ENCODE measurements at places on chromosomes 5 and 9.

- no peak for DNase-seq
Measured at GRCh38 chr9:94625835-94626234, 13.5 kb downstream of the FBP1 start.

GRCh38 chr5:171453056-171453725 is 33.7 kb downstream of the FGF18 start:
- no peak for DNase-seq

GRCh38 chr5:137648361-137648760 is 87.5 kb downstream of the KLHL3 start:
- no peak for DNase-seq

DNA sequence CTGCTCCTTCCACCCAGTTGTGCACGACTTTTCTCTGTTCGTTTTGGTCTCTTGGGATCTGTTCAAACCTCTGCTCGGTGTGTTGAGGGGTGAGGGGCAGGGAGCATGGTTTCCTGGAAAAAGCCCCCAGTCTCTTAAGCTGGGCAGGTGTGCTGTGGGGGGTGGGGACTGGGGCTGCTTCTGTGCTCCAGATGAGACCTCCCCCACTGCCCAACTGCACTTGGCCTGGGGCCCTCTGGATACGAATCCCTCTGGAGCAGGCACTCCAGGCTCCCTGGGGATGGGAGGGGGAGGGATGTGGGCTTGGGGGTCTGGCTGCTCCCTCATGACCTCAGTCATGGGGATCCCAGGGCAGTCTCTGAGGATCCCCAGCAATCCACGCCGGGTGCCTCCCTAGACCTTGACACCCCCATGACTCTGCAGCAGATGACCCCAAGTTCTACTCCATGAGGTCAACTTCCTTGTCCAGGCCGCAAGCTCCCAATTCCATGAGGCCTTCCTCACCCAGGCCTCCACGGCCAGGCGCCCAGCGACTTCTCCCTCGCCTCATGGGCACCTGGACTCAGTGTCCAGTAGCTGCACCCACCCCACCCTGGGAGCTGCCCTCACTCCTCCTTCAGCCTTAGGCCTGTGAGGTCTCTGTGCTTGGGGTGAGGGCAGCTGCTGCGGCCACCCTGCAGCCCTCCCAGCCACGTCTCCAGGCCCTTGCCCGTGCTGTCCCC is 5.9 kb upstream of the AHRR start:
- no peak for DNase-seq

- DNase-seq, result no peak
Measured at GRCh38 chr9:14766299-14766698, 43.8 kb upstream of the CER1 start.

GRCh38 chr9:110748251-110748893 is 79.8 kb downstream of the MUSK start:
- no peak for DNase-seq

DNA sequence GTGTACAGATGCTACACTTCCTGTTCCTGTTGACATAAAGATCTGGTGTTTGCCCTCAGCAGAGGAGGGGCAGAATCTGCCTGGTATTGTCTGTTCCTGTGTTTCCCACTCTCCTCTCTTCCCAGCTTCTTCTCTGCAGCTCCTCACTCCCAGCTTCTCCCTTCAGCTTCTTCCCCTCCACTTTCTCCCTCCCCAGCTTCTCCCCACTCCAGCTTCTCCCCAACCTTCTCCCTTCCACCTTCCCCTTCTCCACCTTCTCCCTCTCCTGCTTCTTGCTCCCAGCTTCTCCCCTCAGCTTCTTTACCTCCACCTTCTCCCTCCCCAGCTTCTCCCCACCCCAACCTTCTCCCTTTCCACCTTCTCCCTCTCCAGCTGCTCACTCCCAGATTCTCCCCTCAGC is 148.9 kb upstream of the IRX2 start:
- no peak for DNase-seq

DNA sequence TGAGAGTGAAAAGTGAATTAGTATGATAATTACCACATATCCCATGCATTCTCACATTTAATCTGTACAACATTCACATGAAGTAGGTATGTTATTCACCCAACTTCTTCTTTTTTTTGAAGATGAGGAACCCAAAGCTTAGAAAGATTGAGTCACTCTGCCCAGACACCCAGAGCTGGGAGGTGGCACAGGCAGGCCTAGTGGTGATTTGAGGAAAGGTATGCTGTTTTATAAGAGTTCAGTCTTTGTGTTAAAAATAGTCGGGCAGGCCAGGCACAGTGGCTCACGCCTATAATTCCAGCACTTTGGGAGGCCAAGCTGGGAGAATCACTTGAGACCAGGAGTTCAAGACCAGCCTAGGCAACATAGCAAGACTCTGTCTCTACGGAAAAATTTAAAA is 285.3 kb downstream of the NR3C1 start:
- no peak for DNase-seq

GRCh38 chr5:10775646-10776045 is 14.6 kb upstream of the DAP start:
- no peak for DNase-seq

DNA sequence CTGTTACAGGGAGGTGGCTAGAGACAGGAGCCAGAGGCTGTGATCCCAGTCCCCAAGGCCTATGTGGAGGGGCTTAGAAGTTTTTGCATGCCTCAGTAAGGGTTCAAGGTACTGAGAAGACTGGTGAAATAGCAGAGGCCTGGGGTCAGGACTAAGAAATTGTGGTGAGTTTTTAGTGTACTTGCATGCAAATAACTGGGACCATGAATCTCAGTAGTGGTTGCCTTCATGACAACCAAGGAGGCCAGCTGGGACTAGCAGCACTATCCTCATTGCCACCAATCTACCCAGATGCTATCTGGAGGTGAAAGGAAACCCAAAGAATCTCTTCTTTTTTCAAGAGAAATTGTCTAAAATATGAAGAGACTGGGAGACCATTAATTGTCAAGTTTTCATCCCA is 395.1 kb downstream of the CETN3 start:
- no peak for DNase-seq

DNA sequence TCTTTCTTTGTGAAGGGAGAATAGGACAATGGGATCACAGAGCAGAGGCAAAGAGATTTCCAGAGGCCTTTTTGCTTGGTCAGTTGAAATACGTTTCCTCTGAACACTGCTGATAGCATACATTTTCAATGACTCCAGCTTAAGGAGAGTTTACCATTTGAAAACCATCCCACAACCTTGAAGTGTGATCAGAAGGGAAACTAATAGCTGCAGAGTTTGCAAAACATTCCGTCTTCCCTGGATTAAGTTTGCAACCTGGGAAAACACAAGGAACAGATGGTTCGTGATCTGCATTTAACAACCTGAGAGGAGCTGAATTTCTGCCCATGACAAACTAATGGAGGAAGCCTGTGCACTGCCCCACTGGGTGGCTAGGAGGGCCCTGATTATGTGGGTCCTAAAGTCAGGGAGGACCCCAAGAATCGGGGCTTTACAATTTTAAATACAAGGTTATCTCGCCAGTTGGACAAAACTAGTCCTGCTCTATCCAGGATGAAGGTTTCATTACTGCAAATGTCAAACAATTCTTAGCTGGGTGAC is 35.6 kb downstream of the MTX3 start:
- DNase-seq, result no peak

DNA sequence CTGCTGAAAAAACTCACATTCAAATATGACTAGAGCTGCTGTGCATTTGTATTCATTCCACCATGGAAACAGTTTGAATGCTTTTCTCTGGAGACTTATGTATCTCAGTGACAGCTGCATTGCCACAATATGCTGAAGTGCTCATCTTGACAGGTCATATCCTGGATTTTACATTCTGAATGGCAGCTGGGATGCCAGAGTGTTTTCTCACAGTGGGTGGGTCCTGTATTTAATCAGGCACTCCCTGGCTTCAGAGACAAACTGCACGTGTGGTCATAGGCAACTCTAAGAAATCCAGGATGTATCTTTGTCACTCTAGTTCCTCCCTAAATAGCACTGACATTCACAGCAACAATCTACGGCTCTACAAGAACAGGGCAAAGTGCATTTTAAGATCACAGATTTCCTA is 75.6 kb downstream of the ST8SIA4 start:
- DNase-seq, result no peak

DNA sequence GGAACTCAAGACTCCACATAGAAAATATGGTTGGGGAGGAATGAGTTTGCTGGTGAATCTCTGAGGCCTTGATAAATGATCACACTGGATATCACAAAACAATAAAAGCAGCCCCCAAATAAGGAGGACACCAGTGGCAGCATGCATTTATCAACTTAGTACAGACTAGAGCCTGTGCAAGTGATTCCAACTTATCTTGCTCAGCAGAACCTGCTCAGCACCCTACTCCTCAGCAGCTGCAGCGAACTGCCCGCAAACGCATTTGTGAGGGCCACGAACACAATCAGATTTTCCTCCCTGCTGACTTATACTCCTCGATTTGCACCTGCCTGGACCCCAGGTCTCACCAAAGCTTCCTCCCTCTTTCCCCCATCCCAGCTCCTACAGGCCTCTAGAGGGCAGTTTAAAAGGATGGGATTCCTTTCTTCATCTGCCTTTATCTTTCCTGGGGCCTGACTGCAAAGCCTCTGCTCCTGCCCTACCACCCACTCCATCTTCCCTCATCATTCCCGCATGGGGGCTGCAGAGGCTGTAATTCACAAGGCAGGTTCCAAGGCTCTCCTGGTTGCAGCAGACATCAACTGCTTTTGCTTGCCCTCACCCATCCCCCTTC is 41.2 kb downstream of the ANKS6 start:
- DNase-seq, result no peak

DNA sequence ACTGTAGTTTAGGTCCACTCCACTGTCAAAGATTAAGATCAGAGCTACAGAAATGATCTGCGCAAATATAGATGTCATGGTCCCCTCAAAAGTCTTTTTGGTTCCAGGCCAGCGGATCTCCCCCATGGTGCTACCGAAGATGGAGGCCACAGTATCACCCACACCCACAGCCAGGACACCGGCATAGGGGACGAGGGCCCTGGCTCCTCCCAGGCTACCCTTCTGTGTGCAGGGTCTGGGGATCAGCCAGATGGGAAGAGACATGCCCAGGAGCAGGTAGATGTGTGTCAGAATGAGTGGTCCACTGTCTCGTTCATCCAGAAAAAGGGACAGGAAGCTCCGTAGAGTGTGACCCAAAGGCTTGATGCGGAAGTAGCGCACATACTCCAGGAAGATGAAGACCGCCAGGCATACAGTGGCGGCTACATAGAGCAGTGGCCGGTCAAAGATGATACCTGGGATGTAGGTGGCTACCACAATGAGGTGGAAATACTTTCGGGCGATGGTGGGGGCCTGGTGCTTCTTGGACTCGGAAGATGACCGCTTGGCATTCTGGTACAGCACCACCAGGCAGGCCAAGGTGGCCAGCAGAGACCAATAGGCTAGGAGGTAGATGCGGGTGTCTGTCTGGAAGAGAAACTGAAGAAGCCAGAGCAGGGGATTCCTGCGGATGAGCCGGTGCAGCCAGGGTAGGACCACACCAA is 1.5 kb downstream of the DOLK start:
- DNase-seq, result no peak

- DNase-seq, result no peak
Measured at GRCh38 chr5:21918451-21918850, 934.7 kb downstream of the CDH12 start.

GRCh38 chr5:117623042-117623805 is 1048.6 kb upstream of the SEMA6A start:
- no peak for DNase-seq

DNA sequence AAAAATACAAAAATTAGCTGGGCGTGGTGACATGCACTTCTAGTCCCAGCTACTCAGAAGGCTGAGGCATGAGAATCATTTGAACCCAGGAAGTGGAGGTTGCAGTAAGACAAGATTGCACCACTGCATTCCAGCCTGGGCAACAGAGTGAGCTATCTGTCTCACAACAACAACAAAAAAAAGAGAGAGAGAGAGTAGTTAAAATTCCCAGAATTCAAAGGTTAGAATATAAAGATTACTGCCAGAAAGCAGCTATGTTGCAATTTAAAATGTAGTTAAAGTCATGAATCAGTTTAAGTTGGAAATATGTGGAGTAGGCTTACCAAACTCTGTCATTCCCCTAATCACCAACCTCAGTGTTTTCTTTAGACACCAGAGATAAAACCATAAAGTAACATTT is 58.7 kb upstream of the SUSD1 start:
- no peak for DNase-seq

DNA sequence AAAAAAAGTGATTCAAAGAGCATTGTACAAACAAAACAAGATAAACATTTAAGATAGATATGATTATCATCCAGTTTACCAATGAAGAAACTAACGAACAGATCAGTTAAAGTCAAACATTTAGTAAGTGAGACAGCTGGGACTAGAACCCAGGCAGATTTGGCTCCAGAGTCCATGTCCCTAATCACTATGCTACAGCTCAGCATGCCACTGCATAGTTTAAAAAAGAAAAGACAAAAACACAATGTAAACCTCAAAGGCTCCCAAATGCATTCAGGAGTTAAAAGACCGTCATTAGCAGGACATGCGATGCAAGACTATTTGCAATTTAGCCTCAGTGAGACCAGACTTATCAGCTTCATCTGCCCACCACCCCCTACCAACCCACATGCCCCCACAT is 36.8 kb downstream of the DENND1A start:
- no peak for DNase-seq

GRCh38 chr5:89260254-89260653 is 377.3 kb upstream of the MEF2C start:
- no peak for DNase-seq

DNA sequence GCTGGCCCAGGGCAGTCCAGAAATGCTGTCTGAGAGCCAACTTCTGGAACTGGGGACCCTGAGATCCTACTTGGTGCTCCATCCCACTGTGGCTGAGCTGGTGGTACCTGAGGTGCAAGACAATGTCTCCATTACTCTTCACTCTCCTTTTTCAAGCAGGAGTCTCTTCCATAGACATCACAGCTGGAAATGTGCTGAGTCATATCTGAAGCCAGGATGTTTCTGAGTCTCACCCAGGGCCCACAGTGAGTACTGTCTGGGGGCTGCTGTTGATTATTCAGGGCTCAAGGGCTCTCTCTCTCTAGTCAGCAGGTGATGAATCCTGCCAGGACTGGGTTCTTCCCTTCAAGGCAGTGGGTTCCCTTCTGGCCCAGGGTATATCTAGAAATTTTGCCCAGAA is 145.2 kb upstream of the TAS2R1 start:
- DNase-seq, result no peak

GRCh38 chr9:96323169-96323568 is 21.2 kb upstream of the HSD17B3 start:
- no peak for DNase-seq

DNA sequence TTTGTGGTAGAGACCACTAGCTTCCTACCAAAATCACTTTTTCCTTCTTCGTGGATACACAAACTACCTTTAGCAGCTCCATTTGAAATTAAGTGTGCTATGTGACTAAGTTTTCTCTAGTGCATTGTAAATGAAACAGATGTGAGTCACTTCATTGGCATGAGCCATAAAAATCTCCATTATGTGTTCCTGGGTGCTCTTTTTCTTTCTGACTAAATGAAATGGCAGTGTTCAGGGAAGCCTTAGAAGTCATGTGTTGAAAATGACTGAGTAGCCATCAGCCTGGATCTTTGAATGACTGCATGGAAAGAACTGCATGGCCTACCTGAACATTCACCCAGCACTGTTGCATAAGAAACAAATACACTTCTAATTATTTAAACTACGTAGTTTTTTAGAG is 107.9 kb downstream of the NDUFAF2 start:
- DNase-seq, result no peak

Measured in stimulated activated CD4-positive, alpha-beta T cell treated with anti-CD3 and anti-CD28 coated beads, Interleukin-1b, Interleukin-23, amount 100 ng/mL, for 24 hours (primary cell).